ENCODE measurements at places on chromosomes 7 and 10. TPM values are rescaled to one million over a fixed set of nuclear protein-coding genes. Genes with fewer than 3 reads are reported as not detected.

EN2 gene
- not detected for total RNA-seq

RAPGEF5 gene
- total RNA-seq: not detected

BLNK gene
- 5.6 TPM for total RNA-seq

CRHR2 gene
- total RNA-seq: not detected
